Stimulated activated CD8-positive, alpha-beta memory T cell treated with anti-CD3 and anti-CD28 coated beads, Interleukin-7, amount 100 ng/mL, for 1 hour (primary cell): ENCODE measurements at places on chromosomes 1 and 21.
A peak's percentile ranks its signal among the peaks of the same experiment; 100 is the strongest.

- no peak for DNase-seq
These were observed 35.4 kb upstream of the LHX4 start for GRCh38 chr1:180194546-180195207.

DNA sequence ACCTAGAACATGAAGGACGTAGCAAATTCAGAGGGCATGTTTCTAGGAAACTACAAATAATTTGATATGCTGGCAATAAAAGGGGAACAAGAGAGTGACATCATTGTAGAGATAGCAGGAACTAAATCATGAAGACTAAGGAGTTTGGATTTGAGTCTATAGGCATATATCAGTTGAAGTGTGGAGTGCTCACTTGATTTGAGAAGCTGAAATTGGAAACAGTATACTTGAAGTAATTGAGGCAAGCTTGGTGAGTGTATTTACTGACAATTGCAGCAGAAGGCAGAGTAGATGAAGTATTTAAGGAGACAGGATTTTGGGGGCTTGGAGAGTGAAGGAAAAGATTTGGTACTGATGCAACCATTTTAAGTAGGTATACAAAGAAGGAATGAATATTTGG is 6.4 kb upstream of the TMCO2 start:
- DNase-seq, result no peak

DNA sequence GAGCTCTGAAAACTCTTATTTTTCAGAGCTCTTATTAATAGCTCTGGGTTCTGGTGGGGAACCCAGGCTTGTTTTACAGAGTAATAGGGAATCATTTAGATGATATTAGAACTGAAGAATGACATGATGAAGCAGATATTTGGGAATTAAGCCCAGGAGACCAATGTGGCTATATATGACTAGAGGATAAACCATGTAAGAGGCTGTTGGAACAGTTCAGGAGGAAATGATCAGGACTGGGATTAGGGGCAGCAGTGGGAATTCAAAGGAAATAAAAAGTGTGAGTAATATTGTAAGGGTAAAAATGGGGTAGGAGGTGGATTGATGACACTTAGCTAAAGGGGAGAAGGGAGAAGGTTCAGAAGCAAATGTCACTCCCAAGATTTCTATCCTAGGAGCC is 58.6 kb downstream of the GIPC2 start:
- no peak for DNase-seq

GRCh38 chr1:27521336-27521831 is 31.4 kb upstream of the WASF2 start:
- no peak for DNase-seq

DNA sequence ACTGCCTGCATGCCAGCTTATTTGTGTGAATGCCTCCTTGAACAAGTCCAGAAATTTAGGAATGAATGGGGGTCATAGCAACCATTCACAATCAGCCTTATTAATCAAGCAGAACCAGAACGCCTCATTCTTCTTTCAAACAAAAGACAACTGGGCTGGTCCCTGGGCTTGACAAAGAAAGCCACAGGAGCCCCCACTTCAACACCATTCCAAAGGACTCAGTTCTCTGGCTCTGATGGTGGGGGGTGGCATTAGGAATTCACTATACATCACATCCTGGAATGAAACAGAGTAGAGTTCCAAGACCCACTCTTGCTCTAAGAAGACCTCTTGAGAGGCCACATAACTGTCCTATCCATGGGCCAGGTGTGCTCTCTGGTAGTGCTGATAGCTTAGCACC is 186.6 kb upstream of the ST6GALNAC5 start:
- DNase-seq, result no peak

- DNase-seq, result no peak
These were observed 789.0 kb downstream of the PLA2G4A start for GRCh38 chr1:187617776-187618175.

- no peak for DNase-seq
These were observed 552.3 kb downstream of the NUF2 start for GRCh38 chr1:163874070-163874469.

GRCh38 chr1:19091196-19091953 is 118.7 kb downstream of the UBR4 start:
- no peak for DNase-seq

GRCh38 chr1:16433030-16433429 is 4.2 kb downstream of the SPATA21 start:
- DNase-seq, result no peak

DNA sequence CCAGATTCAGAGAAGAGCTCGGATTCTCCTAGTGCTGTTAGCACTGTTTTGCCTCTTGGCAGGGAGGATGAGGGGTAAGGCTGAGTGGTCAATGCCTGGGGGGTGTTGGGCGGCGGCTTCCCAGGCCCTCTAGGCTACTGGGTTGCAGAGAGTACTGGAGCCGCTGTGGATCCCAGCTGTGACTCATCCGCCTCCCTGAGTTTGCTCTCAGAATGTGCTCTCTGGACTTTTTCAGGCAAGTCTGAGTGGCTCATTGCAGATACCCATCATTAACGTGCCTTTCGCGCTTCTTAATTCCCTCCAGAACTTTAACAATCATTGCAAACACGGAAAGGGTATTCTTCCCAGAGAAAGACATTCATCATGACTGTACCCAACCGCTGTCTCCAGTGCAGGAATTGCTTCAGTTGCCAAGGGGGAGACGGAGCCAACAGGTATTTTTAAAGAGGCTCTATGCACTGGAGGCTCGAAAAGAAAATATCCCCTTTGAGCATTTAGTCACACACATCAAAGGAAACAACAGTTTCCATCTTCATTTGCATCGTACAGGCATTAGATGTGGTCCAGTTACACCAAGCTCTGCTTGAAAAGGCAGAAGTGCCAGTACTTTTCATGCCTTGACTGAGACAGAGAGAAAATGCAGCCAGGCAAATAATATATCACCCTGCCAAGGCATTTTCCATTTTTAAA is 14.4 kb upstream of the CAMTA1 start:
- no peak for DNase-seq

DNA sequence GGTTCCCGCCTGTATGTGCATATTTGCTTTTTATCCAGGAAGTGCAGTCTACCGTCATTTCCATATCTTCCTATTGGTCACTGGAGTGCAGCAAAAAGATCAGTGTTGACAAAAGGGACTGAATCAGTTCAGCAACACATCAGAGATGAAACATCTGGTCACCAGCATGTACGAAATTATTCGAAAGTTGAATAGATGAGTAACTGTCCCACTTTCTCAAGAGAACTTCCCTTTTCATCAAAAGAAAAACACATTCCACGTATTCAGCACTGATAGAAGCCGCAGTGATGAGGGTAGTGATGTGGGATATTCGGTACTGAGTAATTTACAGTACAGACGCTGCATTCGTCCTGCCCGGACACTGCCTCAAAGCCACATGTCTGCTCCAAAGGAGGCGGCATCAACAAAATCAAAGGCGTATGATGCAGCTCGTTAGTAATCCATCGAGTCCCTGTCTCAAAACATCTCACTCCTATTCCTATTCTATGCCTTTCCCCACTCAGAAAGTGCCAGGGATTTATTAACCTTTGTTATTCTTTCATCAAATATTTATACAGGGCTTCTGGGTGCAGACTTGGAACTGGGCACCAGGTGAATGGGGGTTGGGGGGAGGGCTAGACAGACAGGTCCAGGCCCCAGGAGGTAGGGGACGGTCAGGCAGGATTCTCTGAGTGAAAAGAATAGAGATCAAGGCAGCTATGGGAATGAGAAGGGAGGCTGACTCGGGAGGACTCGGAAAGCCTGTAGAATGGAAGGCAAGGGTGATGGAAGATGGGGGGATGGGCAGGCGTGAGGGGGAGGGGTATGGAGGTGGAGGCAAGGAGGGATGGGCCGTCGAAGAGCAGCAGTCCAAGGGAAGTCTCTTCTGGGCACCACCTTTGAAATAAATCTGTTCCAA is 79.5 kb upstream of the SLC45A1 start:
- DNase-seq, result no peak

- DNase-seq, result no peak
These were observed 209.8 kb upstream of the NFIA start for GRCh38 chr1:60872426-60873054.

DNA sequence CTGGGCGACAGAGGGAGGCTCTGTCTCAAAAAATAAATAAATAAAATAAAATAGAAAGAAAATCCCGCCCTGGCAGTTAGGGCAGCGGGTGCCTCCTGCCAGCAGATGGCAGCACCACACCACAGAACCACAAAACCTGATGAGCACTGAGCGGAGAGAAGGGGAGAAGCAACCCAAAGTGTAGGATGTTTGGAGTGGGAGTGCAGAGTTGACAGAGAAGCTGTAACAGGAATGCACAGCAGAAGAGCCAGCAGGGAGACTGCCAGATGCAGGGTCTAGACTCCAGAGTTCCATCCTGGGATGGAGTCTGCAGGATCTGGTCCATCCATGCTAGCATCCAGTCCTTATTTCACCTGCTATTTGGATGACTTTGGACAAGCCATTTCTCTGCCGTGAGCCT is 29.7 kb upstream of the KIRREL1 start:
- peak; percentile 6 for DNase-seq

DNA sequence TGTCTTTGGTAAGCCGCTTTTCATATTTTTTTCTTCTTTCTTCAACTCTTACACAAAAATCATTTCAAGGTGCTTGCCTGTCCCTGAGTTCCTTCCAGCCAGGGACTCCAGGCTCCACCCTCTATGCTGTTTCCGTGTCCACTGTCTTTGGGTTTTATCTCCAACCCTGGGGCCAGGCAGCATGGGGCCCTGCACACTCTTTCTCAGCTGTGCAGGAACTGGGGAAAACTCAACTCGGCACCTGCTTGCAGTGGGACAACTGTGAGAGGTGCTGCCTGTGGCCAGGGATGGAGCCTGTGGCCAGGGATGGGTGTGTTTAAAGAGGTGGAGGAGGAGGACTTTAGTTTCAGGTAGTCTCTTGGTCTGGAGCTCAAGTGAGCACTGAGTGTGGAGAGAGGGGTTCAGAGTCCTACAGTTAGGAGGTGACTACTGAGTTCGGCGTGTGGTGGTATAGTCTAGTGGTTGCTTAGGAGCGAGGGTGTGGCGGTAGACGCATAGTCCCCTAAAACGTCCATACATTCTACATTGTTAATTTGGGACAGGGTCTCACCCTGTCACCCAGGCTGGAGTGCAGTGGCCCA is 13.4 kb downstream of the TNFRSF8 start:
- no peak for DNase-seq

GRCh38 chr1:157438613-157439012 is 113.7 kb downstream of the FCRL5 start:
- no peak for DNase-seq

DNA sequence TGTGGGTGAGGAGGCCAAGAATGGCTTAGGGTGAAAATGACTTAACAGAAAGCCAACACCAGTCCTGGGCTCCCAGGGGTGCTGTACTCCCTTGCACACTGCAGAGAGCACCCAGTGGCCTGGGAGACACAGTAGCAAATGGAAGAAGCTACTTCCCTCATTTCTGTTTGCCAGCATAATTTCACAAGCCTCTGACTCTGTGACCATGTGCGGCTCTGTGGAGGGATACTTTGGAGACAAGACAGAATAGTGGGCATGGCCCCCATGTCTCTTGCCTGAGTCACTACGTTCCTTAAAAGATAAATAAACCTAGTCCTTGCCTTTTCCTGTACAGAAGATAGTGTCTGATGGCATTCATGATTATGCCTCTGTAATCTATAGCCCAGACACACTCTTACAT is 38.1 kb downstream of the TRIM62 start:
- DNase-seq, result no peak

DNA sequence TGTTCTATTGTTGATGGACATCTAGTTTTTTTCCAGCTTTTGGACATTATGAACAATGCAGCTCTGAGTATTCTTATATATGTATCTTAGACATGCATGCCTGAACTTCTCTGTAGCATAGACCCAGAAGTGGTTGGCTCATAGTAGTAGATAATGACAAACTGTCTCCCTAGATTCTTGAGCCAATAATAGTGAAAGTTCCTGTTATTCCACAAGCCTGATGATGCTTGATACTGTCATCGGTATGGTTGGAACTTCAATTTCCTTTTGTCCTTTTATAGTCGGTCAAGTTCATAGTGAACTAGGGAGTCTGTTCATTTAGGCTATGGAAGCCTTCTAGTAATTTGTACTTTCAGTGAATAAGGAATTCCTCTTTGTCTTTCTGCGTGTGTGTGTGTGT is 56.8 kb downstream of the MTR start:
- DNase-seq, result no peak

DNA sequence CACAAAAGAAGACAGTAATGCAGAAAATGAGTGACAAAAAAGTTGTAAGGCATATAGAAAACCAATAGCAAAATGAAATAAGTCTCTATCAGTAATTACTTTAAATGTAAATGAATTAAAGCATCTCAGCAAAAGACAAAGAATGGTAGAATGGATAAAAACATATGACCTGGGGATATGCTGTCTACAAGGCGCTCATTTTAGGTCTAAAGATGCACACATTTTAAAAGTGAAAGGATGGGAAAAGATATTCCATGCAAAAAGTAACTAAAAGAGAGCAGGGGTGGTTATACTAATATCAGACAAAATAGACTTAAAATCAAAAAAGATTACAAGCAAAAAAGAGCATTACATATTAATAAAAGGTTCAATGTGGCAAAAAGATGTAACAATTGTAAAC is 41.2 kb downstream of the SPATA6 start:
- no peak for DNase-seq

GRCh38 chr1:63264161-63264560 is 58.2 kb upstream of the FOXD3 start:
- no peak for DNase-seq

DNA sequence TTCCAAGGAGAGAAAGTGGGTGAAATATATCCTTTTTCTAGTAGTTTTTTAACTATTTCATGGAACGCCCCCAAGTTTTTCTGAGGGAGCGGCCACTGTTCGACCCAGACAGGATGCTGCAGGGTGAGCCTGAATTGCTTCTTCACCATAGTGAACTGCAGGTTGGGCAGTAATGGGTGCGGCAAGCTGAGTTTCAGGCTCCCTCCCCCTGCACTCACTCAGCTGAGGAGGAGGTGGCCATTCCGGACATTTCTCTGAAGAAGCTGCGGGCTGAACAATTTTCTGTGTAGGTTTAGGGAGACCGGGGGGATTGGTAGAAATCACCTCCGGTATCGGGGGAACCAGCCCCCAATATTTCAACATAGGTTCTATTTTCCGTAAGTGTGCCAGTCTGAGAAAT is 8.2 kb downstream of the DAP3 start:
- DNase-seq, result no peak

- DNase-seq, result no peak
These were observed 37.5 kb upstream of the PPP1R15B start for GRCh38 chr1:204448991-204449677.

- DNase-seq, result no peak
These were observed 12.0 kb downstream of the RAB7B start for GRCh38 chr1:205991237-205991636.

- no peak for DNase-seq
These were observed 99.6 kb downstream of the DENND1B start for GRCh38 chr1:197675583-197676208.

- DNase-seq, result no peak
These were observed 35.6 kb upstream of the PUM1 start for GRCh38 chr1:31101147-31101502.
